ENCODE measurements at places on chromosomes 2 and 18.

DNA sequence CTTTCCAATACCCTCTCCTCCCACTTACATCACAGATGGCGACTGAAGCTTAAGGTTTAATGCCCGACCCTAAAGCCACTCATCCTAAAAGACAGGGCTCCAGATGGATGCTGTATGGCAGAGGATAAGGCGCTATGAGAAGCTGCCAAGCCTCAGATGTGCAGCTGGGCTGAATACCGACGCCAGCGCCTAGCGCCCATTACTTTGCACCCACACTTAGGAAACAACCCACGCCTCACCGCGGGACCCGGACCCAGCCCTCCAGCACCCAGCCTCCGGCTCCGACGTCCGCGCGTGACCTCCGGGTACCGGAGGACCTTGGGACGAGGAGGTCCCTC lies 335 bp downstream of the TRAK2 start:
- DNase-seq, result no peak

DNA sequence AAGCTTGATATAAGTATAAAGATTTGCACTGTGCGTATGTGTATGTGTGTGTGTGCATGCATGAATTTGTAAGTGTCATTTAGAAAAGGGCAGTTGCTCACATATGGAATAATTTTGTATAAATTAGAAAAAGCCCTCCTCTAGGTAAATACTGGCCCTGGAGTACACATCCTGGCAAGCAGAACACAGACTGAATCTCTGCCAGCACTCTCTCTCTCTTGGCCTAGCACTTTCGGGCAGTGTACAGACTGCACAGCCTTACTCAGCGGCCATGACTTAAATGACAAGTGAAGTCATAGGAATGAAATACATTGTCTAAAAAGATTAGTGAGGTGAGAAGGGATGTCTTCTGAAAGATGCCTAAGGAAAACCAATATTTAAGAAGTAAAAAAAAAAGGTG lies 214.1 kb downstream of the RDH14 start:
- no peak for DNase-seq

- no peak for DNase-seq
Measured at GRCh38 chr18:11259469-11260150, 110.2 kb upstream of the PIEZO2 start.

GRCh38 chr2:64839844-64840243 lies 149.4 kb upstream of the SLC1A4 start:
- DNase-seq, result peak; percentile 25

DNA sequence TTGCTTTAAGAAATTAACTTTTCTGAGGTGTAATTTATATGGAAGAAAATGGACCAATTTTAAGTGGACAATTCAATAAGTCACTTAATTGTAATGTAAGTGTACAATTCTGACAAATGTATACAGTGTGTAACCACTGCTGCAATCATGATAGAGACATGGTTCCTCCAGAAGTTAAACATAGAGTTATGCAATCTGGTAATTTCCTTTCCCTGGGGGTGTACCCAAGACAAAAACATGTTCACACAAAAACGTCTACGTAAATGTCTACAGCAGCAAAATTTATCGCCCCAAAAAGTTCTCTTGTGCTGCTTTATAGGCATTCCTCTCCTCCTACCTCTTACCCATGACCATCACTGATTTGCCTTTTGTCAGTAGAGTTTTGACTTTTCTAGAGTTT lies 141.5 kb downstream of the AQP4 start:
- no peak for DNase-seq

DNA sequence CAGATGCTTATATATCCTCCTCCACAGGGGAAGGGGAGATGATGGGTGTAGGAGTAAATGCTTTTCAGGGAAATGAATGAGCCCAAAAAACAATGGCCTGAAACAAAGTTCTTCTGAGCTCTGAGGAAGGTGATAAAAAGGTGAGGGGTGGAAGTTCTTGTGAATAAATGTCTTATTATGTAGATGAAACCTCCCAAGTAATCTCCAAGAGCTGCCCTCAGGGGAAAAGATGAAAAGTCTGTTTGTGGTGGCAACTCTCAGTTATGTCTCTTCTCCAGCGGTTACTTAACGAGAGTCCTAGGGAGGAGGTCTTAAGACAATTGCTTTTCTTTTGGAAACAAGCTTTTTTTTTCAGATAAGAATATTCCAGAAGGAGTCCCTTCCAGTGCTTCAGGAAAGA lies 115.5 kb upstream of the CHAC2 start:
- no peak for DNase-seq

DNA sequence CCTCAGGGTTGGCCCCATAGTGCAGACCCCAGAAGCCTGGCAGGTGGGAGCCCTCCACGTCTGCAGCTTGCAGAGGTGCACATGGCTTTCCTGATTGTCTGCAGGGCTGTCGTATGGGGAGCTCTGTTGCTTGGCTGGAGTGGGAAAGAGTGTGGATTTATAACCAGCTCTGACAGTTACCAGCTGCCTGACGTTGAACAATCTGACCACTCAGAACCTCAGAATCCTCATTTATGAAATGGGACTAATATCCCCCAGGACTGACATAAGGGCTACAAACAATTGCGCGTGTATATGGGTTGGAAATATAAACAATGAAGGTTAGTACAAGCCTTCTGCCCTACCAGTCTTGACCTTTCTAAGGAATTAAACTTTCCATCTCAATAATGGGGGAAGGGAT lies 13.9 kb upstream of the PXDN start:
- no peak for DNase-seq

DNA sequence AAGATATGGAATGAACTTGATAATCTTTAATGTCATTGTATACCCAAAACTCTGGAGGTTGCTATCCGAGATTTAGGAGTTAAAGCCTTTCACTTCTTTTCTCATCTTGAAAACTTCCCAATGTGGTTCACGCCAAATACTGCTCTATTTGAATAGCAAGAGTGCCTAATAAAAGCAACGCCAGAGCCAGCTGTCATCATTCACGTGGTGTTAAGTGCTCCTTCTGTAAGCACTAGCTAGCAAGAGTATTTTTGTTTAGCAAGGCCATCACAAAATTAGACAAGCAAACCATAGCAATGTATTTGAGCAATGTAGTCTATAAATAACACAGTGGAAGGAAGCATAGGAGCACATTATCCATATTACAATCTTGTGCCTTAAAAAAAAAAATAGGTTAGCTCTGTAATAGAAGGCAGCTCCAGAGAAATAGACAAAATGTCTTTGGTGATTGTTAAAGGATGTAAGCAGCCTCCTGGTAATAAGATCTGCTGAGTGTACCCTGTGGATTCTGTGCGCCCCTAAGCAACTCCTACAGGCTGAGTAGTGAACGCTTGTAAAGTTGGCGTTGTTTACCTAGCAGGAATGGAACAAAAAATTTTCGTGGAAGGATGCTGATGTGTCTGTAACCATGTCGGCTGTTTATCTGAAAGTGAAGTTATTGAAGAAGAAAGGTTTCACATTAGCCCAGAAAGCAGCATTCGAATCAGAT lies 518.0 kb downstream of the CNTNAP5 start:
- DNase-seq, result no peak

GRCh38 chr18:3305933-3306332 lies 44.0 kb downstream of the MYL12B start:
- DNase-seq, result peak; percentile 10

- DNase-seq, result peak; percentile 23
Measured at GRCh38 chr18:77765468-77765867, 515.8 kb downstream of the GALR1 start.

DNA sequence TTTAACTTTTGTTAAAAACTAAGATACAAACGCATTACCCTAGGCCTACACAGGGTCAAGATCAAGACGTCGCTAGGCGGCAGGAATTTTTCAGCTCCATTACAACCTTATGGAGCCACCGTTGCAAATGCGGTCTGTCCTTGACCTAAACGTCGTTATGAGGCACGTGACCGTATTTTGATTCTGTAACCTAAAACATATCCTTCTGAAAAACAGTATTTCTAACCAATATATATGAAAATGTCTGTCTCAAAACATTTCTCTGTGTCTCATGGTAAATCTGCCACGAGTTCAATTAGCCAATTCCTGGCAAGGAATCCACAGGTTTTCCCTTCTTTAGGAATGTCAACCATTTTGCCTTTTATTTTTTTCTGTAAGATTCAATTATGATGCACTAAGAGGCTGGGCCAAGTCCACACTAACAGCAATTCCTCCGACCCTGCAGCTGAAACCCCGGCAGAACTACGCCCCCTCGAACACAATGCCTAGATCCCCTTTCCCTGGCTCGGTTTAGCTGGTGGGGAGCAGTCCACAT lies 1.7 kb downstream of the RTN4 start:
- no peak for DNase-seq

DNA sequence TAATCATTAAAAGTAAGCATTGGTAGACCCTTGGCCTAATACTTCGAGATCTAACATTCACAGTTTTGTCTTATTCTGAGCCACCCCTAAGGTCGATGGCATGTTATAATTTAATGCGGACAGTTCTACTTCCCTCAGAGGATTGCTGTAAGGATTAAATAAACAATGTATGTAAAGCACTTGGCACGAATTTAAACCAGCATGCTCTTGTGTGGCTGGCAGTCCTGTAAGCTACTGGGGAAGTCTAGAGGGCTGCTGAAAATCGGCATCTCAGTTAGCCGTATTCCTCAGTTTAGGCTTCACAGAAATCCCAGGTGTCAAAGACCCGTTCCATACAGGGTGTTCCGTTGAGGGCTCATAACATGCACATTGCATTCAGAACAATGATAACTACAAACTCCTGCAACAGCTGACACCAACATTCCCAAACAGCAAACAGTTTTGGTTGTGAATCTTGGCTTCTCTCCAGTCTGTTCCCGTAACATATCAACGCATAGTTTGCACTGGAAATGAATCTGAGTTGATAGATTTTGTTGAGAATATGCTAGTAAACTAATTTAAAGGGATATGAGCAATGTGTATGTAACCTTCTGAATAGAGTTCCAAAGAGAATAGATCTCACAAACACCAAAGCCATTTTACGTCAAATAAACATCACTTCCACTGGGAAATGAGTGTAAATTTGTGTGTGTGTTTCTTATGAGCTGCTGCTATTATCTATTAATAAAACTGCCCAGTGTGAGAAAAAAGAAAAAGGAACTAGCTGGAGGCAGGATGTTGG lies 52.2 kb upstream of the ACKR3 start:
- DNase-seq, result no peak

- DNase-seq, result no peak
Measured at GRCh38 chr2:138244501-138244925, 257.1 kb upstream of the SPOPL start.

DNA sequence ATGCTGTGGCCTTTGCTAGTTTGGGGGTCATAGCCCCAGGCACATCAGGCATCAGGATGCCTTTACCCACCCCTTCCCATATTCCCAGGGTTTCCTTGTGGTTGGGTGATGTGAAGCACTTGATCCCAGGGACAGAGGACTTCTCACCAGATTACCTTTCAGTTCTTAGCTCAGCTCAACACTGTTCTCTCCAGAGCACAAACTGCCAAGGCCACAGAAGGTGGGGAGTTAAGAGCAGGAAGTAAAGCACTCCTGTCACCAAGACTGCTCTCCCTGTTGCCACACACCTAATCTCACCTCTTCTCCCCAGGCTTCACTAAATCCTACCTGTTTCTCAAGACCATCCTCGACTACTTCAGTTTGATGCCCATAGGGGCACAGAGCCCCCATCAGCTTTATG lies 25.9 kb downstream of the FHOD3 start:
- no peak for DNase-seq

All from activated CD4-positive, alpha-beta T cell treated with anti-CD3 and anti-CD28 coated beads for 48 hours (primary cell).